ENCODE measurements at places on chromosomes 1 and 21.

GRCh38 chr1:113388621-113389358, 1.5 kb upstream of the MAGI3 start:
- DNase-seq = no peak

DNA sequence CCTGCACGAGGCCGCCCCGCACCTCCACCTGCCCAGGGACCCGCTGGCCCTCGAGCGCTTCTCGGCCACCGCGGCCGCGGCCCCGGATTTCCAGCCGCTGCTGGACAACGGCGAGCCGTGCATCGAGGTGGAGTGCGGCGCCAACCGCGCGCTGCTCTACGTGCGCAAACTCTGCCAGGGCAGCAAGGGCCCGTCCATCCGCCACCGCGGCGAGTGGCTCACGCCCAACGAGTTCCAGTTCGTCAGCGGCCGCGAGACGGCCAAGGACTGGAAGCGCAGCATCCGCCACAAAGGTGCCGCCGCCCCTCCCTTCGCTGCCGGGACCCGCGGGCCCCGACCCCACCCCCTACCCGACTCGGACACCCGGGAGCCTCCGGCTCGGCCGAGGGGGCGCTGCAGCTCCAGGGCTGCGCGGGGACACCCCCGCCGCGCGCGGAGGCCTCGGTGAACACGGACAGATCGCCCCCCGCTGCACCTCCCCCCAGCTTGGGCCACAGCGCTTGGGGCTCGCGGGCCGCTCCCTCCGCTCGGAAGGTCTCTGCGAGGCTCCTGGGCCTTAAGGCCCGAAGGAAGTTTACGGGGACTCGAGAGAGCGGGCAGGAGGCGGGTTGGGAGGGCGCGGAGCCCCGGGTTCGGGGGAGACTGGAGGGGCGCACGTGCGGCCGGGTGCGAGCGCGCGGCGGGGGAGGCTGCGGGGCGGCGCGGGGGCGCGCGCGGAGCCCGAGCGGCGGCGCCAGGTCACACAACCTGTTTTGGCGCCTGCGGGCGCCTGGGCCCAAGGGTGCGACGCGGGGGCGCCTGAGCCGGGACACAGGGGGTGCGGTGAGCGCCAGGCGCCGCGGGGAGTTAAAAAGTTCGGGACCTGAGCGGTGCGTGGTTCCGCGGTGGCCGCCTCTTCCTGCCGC, 1.2 kb downstream of the SAMD11 start:
- DNase-seq = no peak

- DNase-seq = no peak
Observed at GRCh38 chr1:62906428-62906886, 122.5 kb downstream of the ATG4C start.

GRCh38 chr1:78237364-78237916, 191.7 kb downstream of the GIPC2 start:
- DNase-seq = no peak

DNA sequence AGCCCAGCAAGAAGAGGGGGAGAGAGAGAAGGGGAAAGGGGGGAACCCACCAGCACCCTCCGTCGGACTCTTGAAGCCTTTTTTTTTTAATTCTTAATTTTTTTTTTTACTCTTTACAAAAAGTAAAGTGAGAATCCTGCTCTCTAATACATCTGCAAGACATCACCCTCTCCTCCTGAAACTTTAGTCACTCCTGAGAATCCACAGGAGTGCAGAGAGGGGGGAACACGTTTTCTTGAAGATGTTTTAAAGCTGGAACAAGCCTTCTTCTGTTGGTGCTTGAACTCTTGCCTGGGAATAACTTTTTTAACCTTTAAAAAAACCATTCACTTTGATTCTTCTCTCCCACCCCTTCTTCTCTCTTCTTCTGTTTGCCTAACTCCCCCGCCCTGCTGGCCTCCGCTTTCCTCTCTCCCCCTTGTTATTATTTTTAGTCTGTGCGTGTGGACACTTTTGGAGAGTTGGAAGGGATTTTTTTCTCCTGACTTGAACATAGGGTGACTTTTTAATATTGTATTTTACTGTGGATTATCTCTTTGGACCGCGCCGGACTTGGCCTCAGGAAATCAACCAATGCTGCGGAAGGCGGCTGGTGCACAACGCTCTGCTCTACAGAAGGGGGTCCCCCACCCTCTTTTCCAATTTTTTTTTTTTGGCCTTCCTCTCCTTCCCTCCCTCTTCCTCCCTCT, 383 bp upstream of the PRRX1 start:
- DNase-seq = no peak

DNA sequence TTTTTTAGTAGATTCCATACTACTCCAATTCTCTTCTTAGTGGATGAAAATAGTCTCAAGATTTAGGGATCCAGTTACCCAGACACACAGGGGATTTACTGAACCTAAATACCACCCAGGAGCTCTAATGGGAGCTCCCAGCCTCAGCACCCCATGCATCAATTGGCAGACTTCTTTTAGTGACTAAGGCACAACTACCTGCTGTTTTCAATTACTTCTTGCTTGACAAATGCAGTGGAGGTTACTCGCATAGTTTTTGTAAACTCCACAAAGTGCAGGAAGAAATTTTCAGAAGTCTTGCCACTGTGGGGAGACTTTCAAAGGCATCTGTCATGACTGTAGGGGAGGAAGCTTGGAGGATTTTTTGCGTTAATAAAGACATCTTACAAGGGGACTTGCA, 35.5 kb upstream of the MAP10 start:
- no peak for DNase-seq

GRCh38 chr1:18967066-18967690, 10.7 kb upstream of the IFFO2 start:
- DNase-seq = no peak

DNA sequence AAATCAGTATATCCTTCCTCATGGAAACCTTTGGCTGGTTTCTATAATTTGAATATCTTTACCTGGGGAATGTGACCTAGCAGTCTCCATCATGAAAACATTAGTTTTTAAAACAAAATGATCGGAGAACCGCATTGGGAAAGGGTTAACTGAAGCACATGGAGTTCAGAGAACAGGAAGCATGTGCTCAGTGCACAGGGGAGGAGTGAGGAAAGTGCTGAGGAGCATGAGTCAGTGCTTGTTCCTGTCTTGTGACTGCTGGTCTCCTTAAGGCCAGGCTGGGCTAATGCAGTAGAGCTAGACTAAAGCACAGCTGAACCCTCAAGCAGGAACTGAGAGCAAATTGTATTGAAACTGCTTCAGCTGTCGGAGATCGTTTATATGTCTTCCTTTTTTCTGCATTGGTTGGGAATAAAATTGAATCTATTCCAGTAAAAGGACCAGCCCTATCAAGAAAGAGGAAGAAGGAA, 5.8 kb downstream of the IFI16 start:
- peak; percentile 50 for DNase-seq

GRCh38 chr1:30036666-30037065, 686.7 kb downstream of the MATN1 start:
- no peak for DNase-seq

- DNase-seq = no peak
Observed at GRCh38 chr1:145879775-145880174, 5.9 kb downstream of the ANKRD35 start.

- DNase-seq = no peak
Observed at GRCh38 chr1:52769346-52770033, 43.2 kb downstream of the ZYG11B start.

- no peak for DNase-seq
Observed at GRCh38 chr1:63000508-63000907, 216.6 kb downstream of the ATG4C start.

- DNase-seq = no peak
Observed at GRCh38 chr1:176802316-176802715, 339.3 kb downstream of the PAPPA2 start.

DNA sequence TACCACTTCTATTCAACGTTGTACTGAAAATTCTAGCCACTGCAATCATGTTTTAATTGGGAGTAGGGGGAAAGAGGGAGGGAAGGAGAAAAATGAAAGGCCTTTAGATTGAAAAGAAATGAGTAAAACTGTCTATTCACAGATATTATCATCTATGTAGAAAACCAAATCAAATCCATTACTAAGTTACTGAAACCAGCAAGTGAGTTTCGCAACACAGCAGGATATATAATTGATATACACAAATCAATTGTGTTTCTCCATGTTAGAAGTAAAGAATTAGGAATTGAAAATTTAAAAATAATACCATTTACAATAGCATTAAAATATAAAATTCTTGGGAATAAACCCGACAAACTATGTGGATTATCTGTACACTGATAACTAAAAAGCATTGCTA, 19.2 kb downstream of the SFT2D2 start:
- no peak for DNase-seq

Data from stimulated activated CD4-positive, alpha-beta T cell treated with anti-CD3 and anti-CD28 coated beads, Interleukin-4, amount 100 ng/mL, for 4 hours (primary cell).